NCI-H146 (cell line): ENCODE measurements at places on chromosomes 4 and X.

DNA sequence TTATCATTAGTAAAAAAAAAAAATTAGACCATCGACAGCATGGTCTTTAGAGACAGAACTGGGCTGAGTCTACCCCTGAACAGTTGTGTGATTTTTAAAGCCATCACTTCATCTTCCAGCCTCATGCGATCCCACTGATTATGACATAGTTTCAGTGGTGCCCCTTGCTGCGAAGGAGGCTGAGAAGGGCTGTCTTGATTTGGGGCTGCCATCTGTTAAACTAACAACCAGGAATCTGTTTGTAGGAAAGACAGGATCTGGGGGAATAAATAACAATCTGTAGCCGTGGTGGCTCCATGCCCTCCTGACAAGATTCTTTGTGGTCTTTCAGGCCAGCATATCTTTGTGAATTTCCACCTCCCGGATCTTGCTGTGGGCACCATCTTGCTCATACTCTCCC is 17.1 kb downstream of the SLC34A2 start:
- no peak for DNase-seq

DNA sequence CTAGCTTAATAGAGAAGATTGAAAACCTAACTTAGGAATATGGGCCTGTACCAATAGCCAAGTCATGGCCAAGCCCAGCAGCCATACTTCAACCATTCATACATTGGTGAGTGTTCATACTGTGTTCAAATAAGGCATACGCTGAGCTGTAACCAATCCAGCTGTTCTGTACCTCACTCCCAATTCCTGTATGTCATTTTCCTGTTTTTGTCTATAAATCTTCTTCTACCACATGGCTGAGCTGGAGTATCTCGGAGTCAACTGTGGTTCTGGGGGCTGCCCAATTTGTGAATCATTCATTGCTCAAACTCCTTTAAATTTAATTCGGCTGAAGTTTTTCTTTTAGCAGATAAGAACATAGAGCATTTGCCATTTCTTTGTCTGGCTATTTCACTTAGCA is 195.3 kb upstream of the ANKRD50 start:
- no peak for DNase-seq

DNA sequence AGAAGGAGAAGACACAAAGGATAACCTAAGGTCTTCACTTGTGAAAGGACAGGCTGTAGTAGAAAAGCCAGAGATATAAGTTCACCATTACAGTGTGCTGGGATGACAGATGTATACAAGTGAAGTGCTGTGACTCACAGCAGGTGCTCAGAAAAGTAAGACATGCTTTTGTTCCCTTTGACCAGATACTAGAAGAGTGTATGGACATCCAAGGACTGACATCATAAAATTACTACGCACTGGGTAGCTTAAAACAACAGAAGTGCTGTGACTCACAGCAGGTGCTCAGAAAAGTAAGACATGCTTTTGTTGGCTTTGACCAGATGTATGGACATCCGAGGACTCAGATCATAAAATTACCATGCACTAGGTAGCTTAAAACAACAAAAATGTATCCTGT is 61.6 kb upstream of the BTC start:
- no peak for DNase-seq

GRCh38 chr4:154506253-154506652 is 14.7 kb upstream of the DCHS2 start:
- DNase-seq, result peak; percentile 3

- no peak for DNase-seq
Measured at GRCh38 chr4:179618966-179619365, 2176.7 kb upstream of the AGA start.

- no peak for DNase-seq
Measured at GRCh38 chr4:89101256-89102161, 9.8 kb upstream of the TIGD2 start.

GRCh38 chr4:103075435-103075893 is 1.1 kb downstream of the SLC9B2 start:
- DNase-seq, result no peak

- no peak for DNase-seq
Measured at GRCh38 chr4:20158195-20158594, 93.5 kb upstream of the SLIT2 start.

- DNase-seq, result no peak
Measured at GRCh38 chr4:79048878-79049277, 109.6 kb upstream of the PAQR3 start.

DNA sequence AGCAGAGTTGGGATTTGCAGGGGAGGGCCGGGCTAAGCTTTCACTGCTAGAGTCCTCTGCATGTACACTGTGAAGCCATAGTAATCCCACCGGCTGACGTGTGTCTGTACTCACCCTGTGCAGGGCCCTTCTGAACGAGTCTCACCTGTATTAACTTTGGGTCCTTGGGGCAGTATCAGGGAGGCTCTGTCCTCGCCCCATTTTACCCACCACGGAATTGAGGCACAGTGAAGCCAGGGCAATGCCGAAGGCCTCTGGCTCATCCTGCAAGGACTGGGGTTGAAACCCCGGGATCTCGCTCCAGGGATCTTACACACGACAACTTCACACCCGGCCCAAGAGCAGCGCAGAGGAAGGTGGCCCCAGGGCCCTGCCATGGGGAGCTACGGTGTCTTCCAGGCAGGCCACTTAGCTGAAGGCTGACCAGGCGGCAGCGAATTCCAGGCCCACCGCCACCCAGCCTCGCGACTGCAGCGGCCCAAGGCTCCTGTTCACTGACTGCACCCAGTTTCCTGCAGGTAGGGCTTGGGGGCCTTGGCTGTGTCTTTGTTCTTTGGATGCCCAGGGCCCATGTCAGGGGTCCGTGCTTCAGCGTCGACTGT is 75.5 kb upstream of the ADRA2C start:
- DNase-seq, result no peak

- no peak for DNase-seq
Measured at GRCh38 chr4:106775636-106776035, 260.5 kb downstream of the DKK2 start.

GRCh38 chr4:113972781-113973180 is 6.7 kb downstream of the ARSJ start:
- DNase-seq, result no peak

GRCh38 chr4:90982813-90983212 is 855.6 kb downstream of the CCSER1 start:
- DNase-seq, result no peak

GRCh38 chr4:94454405-94454804 is 2.7 kb downstream of the PDLIM5 start:
- no peak for DNase-seq

- DNase-seq, result no peak
Measured at GRCh38 chrX:54496517-54496852, 451 bp upstream of the FGD1 start.

- DNase-seq, result no peak
Measured at GRCh38 chr4:140090215-140090731, 63.7 kb downstream of the MAML3 start.

GRCh38 chrX:333611-334311 is 15.2 kb upstream of the GTPBP6 start:
- DNase-seq, result no peak

DNA sequence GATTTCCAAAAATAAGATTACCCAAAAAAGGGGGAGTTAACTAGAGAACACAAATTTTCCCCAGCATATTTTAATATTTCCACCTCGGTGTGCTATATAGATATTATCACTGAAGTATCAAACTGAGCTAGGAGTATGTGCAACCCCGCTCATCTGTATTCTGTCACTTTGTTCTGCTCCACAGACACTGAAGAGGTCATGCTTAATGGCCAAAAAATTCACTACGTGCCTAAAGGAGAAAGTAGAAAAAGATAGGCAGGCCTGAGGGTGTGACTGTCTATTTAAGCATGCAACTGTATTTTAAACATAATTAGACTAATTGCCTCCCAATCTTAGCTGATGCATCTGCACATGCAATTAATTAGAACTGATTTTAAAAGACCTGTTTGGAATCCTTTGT is 24.5 kb downstream of the SH3RF1 start:
- no peak for DNase-seq

- DNase-seq, result peak; percentile 94
Measured at GRCh38 chrX:4547213-4547836, 833.9 kb upstream of the PRKX start.

GRCh38 chr4:180828455-180829018 is 1414.7 kb upstream of the TENM3 start:
- peak; percentile 80 for DNase-seq

DNA sequence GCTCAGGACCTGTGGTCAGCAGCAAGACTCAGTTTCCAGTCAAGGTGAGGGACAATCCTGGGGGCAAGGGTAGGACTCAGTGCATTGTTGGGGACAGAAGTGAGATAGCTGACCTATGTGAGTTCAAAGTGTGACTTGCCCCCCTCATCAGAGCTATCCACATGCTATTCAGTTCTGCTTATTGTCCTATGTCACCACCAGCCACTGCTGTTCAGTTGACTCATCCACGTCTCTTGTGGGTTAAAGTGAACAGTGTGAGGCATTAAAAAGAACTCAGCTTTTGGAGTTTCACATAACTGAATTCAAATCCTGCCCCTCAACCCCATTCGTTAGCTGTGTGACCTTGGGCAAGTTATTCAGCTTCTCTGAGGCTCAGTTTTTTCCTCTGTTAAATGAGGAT is 4.4 kb upstream of the APLN start:
- no peak for DNase-seq

DNA sequence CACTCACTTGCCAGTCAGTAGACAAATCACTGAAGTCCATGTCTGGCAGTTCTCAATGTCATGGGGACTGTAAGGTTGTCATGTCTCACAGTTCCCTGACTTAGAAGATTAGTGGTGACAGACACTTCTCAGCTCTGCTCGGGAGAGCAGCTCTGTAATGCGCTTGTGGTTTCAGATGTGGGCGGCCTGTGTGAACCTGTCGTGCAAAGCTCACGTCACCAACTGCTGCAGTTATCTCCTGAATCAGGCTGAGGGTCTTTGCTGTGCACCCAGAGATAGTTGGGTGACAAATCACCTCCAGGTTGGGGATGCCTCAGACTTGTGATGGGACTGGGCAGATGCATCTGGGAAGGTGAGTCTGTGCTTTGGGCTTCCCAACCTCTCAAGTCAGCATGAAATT is at the start of gene IL9R:
TSS of gene IL9R (plus strand) at position 261 of the 400 bp plus-strand sequence. CDS start at position 325, 64 bp downstream.
- DNase-seq, result no peak

- no peak for DNase-seq
Measured at GRCh38 chr4:828641-829271, 2.8 kb upstream of the CPLX1 start.

GRCh38 chr4:166822386-166822785 is 411.9 kb downstream of the SPOCK3 start:
- DNase-seq, result no peak

DNA sequence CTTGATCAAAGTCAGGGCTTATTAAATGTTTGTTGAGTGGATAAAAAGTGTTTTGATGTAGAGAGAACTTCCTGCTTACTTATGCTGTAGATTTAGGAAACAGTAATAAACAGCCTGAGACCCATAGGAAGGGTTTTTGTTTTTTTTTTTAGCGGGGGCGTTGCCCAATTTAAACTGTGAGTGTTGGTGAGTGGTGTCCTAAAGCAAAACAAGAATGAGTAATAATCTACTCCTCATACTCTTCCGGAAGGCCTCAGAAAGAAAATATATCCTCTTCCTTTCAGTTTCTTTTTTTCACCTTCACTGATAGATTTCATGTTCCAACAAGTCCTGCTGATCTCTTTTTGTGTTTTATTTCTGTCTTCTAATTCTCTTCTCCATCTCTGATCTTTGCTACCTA is 104.4 kb upstream of the SCML1 start:
- DNase-seq, result no peak

DNA sequence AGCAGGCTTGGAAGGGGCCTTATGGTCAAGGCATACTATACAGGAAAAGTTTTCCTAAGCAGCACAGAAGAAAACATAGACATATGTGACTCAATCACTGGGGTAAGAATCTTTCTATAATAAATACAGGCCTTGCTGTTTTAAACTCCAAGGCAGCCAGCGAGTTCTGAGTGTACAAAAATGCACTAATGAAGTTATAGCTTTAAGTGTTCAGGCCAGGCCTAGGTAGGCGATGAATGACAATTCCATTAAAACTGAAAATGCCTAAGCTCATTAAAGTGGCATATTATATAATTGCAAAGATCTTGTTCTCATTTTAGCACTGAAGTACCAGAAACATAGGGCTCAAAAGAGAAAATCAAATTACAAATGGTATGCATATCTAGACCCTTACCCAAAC is 716.4 kb upstream of the HS3ST1 start:
- no peak for DNase-seq

- DNase-seq, result no peak
Measured at GRCh38 chr4:117515921-117516320, 430.5 kb upstream of the TRAM1L1 start.

DNA sequence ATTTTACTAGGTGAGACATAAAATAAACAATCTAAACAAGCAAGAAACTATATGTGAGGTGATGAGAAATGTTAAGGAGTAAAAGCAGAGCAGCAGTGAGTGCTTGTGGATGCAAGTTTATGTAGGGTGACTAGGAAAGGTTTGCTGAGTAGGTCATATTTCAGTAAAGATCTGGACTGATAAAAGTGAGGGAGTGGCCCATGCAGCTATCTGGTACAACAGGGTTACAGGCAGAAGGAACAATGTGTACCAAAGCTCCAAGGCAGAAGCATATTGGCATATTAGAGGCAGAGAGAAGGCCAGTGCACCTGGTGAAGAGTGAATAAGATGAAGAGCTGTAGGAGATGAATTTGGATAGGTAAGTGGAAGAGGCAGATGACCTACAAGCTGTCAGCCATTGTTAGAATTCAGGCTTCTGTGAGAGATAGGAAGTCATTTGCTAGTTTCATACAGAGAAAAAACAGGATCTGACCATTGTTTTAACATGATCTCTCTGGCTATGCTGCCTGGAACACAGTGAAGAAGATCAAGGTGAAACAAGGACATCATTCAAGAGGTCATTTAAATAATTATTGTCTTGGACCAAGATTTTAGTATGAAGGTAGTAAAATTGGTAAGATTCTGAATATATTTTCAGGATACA is 274.6 kb downstream of the ANKRD50 start:
- DNase-seq, result no peak

DNA sequence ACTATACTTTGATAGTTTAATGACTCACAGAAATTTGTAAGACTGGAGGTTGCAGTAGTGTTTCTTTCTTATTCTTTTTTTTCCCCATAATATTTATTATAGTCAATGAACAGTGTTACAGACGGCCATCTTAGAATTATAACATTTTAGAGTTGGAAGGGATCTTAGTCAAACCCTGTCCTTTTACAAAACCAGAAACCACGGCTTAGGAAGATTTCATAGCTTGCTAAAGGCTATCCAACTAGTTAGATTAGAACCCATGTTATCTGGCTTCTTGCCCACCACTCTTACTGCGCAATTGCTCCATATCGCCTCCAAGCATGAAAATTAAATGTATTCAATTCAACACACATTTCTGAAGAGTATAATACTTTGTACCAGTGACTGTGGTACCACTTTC is 1.1 kb downstream of the XIAP start:
- DNase-seq, result no peak

DNA sequence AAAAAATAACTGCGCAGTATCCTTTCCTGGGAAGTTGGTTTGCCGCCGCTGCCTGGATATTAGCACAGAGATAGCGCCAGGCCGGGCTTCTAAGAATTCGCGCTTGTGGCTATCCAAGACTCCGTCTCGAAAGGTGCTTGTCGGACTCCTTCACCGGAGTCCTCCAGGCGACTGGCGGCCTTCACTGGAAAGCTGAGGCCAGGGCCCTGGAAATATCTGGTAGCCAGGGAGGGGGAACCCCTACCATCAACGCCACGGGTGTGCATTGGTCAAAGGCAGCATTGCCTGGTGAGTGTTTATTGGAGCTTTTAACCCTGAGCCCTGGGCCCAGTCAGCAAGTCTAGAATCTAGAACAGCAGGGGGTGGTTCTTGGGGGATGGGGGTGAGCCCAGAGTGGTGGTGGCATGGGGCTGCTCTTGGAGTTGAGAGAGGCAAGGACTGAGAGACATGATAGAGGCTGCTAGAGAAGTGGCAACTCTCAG is 577 bp upstream of the PIM2 start:
- DNase-seq, result peak; percentile 44
